SK-N-SH (cell line): ENCODE measurements at places on chromosomes 6 and 20. TPM values are rescaled to one million over a fixed set of nuclear protein-coding genes. Genes with fewer than 3 reads are reported as not detected.

DNA sequence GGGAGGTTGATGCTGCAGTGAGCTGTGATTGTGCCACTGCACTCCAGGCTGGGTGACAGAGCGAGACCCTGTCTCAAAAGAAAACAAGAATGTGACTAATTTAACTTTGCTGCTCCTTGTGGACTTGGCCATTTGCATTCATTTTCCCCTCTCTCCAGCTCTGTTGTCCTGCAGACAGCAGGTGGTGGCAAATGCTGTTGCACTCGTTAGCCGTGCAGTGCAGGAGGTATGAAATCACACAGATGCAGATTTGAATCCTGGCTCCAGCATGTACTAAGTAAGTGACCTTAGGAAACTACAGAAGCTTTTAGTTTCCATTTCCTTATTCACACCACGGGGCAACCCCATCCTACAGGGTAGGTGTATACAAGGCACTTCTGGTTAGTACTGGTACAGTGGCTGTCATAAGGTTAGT lies 9.6 kb upstream of the BEND3 start:
- no peak for DNase-seq

DNA sequence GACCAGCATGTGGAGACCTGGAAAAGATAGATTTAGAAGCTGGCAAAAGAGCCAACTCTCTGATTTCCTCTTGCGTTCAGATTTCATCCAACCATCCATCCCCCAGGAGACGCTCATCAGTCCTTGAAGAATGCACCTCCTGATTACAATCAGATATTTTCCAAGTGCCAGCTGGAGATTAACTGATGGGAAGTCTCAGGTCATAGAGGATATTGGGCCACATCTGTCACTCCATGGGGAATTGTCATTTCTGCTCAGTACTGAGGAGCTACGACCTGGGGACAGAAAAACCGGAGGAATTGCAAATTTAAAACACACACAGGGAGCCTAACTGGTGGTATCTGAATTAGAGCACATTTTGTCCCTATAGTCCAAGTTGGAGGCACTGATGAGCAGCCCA lies 496.2 kb upstream of the SULF2 start:
- DNase-seq = no peak

DNA sequence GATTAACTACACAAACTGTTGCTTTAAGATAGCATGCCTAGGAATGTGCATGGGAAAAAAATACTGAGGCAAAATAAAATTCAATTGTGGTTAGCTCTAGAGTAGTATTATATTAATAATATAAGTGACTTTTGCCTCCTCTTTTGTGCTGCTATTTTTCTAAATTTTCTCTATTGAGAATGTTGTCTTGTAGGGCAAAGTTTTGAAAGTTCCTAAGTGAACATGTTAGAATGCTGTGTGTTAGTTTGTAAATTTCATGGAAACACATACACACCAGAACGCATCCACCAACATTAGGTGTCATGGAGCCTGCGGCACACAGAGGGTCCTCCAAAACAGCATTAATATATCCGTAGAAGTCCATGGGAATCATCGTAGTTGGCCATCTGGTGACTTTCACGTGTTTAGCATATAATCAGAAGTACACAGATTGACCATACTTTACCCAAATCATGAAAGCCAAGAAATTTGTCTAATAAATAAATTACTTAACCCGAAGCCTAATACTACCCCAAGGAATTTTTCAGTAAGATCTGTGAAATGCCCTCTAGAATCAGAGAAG lies 25.6 kb downstream of the ARHGAP18 start:
- DNase-seq = no peak

GRCh38 chr6:18155864-18156421 lies 721 bp downstream of the KDM1B start:
- peak; percentile 57 for DNase-seq

The TRAPPC3L gene
- 0.03 and 0.11 TPM in 2 replicates for polyA plus RNA-seq

DNA sequence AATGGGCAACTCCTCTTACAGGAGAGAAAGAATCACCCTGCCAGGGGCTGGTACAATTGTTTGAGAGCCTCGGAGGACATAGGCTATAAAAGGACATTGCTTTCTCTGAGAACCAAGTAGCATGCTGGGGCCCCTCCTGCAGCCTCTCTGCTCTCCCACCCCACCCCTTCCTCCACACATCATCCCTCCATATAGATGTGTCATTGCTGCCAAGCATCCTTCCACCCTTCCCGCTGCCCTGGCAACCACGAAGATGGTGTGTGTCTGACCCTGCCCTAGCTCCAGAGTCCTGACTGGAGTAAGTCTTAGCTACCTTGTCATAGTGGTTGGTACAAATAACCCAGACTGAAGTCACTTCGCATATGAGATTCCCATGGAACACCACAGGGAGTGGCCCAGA lies 129.7 kb downstream of the SNX5 start:
- no peak for DNase-seq

GRCh38 chr6:108904741-108905140 lies 56.5 kb downstream of the ARMC2 start:
- DNase-seq = no peak

- no peak for DNase-seq
Measured at GRCh38 chr6:67496191-67496590, 1138.9 kb upstream of the ADGRB3 start.

GRCh38 chr6:35642471-35643161 lies 46.1 kb downstream of the FKBP5 start:
- DNase-seq = no peak

DNA sequence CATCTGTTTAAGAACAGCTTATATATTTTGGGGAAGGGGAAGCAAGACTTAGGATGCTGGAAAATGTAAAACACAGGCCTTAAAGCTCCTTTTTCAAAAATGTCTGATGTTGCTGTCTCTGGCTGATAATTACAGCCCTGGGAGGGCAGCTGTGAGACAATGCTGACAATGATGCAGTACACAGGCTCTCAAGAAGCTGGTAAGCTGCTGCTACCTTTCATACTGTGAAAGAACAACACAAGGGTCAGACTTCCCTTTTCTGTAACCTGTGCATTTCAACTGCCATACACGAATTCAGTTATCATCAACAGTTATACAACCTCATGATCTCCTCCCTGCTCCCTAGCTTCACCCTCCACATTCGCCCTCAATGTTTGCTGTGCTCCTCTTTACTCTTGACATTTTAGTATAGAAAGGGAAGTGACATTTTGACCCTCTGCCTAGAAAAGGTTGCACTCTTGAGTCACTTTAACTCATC lies 25.2 kb downstream of the MAP7 start:
- no peak for DNase-seq

The GRM4 gene
- not detected in 2 replicates for polyA plus RNA-seq

GRCh38 chr20:46307139-46307998 lies 929 bp downstream of the CDH22 start:
- DNase-seq = peak; percentile 89

GRCh38 chr20:31562241-31562640 lies 42.8 kb upstream of the ID1 start:
- DNase-seq = no peak

DNA sequence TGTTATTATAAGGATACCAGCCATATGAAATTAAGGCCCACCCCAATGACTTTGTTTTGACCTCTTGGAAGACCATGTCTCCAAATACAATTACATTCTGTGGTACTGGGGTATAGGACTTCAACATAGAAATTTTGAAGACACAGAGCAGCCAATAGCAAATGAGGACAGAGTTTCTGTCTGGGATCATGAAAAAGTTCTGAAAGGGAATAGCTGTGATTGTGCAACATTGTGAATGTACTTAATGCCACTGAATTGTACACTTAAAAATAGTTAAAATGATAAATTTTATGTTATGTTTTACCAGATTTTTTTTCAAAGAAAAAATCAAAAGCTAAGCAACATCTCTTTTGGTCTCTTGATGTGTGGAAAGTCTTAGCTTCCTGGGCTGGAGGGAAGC lies 27.0 kb upstream of the AGPAT4 start:
- no peak for DNase-seq

DNA sequence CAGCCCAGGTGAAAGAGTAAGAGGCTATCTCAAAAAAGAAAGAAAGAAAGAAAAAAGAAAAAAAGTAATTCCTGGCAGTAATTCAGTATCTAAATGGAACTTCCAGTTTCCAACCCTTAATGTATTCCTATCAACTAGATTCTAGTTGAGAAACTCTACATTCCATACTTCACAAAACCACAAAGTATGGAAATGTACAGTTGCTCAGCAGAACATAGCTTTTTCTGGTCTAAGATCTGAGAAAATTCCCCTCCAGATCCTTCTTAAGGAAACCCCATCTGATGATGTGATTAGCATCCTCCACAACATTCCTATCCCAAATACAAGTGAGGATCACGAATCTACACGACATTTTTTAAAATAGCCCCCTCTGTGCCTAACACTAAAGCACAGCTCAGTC lies 3.6 kb downstream of the ARMH2 start:
- no peak for DNase-seq

GRCh38 chr20:35555951-35556645 lies 14.2 kb downstream of the ERGIC3 start:
- DNase-seq = no peak

GRCh38 chr20:43988451-43988850 lies 73.8 kb downstream of the TOX2 start:
- DNase-seq = no peak

DNA sequence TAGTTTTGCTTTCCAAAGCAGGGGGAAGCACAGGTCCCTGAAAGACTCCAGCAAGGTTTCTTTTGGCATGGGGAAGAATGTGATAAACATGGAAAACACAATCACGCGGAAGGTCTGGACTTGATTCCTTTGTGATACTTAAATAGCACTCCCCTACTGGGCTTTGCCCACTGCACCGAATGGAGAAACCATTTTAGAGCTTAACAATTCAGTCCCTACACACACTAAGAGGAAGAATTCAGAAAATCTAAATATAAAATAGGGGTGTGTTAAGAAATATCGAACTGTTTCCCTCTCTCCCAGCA lies 71.4 kb upstream of the NHSL1 start:
- DNase-seq = no peak

DNA sequence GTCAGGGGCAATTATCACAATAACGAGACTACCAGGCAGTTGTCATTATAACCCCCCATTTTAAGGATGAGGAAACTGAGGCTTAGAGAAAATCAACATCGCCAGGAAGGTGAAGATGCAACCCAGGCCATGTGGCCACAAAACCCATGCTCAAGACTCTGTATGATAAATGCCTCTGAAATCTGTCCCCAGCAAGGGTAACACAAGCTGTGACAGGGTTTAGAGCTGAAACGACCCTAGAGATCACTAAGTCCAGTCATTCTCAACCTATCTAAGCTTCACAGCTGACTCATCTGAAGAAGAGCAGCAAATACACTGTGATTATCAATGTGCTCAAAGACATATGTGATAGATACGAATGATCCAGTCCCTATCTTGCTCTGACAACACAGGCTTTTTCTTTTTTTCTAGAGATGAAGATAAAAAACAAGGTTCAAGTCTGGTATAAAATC lies 47.0 kb downstream of the ARHGAP18 start:
- DNase-seq = no peak

DNA sequence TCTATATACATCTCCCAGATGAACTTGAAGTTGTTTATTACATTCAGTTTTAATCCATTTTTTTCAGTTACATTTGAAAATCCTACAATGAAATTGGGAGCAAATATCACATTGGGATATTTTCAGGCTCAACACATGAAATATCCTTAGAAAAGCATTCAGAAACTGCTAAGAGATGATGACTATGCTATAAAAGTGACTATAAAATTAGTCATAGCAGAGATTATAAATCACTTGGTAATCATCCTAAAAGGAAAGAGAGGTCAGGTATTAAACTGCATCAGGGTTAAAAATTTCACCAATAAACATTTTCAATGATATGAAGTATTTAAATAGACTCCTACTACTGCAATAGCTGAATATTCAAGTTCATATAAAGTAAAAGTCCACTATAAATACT lies 987.7 kb downstream of the GRIK2 start:
- no peak for DNase-seq

GRCh38 chr20:17952692-17953684 lies 15.6 kb downstream of the SNX5 start:
- DNase-seq = no peak

GRCh38 chr6:43223175-43223574 lies 6.1 kb downstream of the DNPH1 start:
- DNase-seq = no peak

The JPH2 gene
- polyA plus RNA-seq = 0.67 and 0.75 TPM in 2 replicates

DNA sequence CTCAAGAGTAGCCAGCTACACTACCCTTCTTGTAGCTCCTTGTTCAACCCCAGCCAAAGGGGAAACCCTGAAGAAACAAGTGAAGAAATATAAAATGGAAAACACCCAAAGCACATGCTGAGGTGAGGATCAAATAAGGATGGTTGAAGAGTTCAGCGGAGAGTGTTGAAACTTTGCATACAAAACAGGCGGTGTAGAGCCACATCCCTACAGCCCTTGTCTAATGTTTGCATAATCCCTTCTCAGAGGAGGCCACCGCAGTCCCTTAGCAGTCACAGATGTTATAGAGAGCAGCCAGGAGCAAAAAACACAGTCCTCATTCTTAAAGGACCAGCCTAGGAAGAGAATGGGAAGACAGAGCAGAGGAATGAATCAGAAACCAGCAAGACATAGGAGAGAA lies 350.7 kb upstream of the SASH1 start:
- DNase-seq = no peak

DNA sequence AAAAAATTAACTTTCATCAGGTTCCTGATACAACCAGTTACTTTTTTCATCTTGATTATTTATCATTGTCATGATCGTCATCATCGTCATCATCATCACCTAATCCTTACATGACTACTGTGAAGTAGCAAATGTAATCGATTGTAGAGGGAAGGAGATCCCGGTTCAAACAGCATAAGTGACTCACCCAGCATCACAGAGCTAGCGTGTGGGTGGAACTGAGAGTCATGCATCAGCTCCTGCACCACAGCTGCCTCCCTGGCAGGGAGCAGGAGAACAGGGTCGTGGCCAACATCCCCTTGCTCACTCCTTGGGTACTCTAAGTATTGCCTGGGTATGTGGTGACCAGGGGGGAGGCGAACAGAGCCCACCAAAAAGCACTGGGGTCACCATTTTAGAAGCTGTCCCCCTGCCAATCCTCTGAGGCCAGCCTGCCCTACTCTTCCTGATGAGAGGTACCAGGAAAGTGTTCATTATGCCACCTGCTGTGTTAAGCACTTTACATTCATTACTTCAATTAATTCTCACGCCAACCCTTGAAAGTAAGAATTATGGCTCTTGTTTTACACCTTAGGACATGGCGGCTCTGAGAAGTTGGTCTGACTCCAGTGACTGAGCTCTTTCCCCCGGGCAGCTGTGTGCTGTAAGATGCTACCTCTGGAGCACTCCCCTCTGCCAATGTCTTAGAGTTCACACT lies 425.2 kb downstream of the CD83 start:
- no peak for DNase-seq
